ENCODE measurements at places on chromosomes 7 and 10.
A peak's percentile ranks its signal among the peaks of the same experiment; 100 is the strongest.

DNA sequence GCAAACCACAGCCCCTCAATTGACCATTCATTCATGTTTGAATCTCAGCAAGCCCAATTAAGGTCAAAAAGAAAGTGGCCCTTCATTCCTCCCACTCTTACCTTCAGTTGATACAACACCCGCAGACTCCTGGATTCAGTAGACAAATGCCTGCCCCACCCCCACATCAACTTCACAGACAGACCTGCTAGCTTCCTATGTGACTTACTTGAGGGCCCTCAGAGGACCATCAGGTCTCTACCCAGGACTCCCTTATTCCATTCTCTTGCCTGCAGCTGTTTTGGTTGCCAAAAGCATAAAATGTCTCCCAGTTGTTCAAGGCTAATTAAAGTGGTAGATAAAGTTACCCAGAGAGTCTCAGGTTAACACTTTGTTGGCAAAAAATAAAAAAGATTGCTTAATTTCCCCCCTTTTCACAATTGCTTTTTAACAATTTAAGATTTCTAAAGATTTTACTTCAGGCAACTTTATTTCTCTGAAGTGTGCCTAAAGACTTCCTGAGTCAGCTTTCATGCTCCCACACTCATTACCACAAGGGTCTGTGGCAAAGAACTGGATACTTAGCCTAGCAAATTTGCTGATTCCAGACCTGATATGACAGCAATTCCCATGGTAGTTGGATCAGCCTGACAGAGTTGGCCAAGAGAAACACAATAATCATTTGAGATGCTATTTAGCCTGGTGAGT lies 3.3 kb upstream of the MTERF1 start:
- no peak for DNase-seq

GRCh38 chr7:155602750-155603149 lies 41.7 kb upstream of the RBM33 start:
- DNase-seq = no peak

- no peak for DNase-seq
Measured at GRCh38 chr7:133934262-133934976, 192.7 kb upstream of the LRGUK start.

DNA sequence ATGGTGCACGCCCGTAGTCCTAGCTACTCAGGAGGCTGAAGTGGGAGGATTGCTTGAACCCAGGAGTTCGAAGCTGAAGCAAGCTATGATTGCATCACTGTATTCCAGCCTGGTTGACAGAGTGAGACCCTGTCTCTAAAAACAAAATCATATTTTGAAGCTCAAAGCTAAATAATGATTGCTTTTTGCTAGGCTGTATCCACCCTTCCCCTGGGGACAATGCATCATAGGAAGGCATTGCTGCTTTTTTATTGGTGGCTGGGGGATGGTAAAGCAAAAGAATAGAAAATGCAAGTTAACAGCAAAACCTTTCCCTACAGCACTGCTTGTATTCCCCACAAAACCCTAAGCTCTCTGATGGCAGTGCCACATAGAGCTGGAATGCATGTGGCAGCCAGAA lies 107.5 kb upstream of the WAC start:
- no peak for DNase-seq

- DNase-seq = no peak
Measured at GRCh38 chr10:44680764-44681163, 230.4 kb upstream of the TMEM72 start.

- DNase-seq = no peak
Measured at GRCh38 chr7:118005026-118005425, 131.8 kb upstream of the CTTNBP2 start.

GRCh38 chr10:124708246-124708779 lies 35.9 kb downstream of the FAM53B start:
- no peak for DNase-seq

- DNase-seq = no peak
Measured at GRCh38 chr7:75617634-75618234, 121.0 kb downstream of the HIP1 start.

GRCh38 chr7:156657681-156658080 lies 17.1 kb downstream of the RNF32 start:
- no peak for DNase-seq

GRCh38 chr10:20446561-20447193 lies 450.4 kb downstream of the NEBL start:
- DNase-seq = no peak

- no peak for DNase-seq
Measured at GRCh38 chr10:86104611-86105145, 261.9 kb downstream of the GRID1 start.

GRCh38 chr7:2478800-2479199 lies 2.6 kb upstream of the GRIFIN start:
- no peak for DNase-seq

DNA sequence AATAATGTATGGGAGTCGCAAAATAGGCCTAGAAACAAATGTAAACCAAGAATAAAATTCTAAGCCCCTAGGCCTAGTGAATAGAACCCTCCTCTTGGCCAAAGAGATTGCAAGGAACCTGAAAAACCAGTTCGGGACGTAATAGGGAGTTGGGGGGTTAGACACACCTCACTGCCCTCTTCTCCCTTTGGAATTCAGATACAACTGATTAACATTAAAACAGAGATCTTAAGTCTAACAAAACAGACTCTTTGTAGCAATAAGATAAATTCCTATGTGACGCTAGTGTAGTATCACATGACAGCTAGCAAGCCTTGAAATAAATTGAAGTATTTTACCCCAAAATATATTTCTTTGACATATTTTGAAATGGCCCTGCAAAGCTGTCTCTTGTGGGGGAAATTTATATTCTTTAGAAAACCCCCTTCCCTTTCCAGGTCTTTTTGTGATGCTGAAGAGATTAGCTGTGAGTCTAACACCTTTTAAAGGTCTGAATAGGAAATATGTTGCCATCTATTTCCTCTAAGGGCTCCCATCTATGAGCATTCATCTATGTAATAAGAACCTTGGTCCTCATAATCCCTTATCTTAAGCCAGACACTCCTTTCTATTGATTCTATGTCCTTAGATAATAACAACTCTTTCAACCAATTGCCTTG lies 623.4 kb upstream of the NRG3 start:
- DNase-seq = no peak

DNA sequence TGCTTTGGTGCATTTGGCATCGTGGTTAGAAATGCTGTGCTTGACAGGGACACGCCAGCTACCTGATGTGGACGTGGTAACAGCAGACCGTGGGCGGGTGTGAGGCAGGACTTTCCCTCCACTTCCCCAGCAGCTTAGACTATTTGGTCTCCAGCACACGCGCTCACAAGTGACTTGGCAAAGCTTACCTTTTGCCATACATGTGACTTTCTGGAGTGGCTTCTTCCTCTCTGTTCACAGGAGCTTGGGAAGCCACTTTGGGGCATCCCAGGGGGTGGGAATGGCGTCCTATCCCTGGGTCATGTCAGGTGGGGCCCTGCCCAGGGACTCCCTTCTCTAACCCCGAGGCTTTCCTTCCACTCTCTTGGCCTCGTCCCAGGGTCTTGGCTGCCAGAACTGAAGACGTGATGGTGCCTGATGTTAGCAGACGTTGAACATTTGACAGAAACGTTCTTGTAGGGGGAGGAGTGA lies 228.7 kb upstream of the KLF6 start:
- peak; percentile 20 for DNase-seq

DNA sequence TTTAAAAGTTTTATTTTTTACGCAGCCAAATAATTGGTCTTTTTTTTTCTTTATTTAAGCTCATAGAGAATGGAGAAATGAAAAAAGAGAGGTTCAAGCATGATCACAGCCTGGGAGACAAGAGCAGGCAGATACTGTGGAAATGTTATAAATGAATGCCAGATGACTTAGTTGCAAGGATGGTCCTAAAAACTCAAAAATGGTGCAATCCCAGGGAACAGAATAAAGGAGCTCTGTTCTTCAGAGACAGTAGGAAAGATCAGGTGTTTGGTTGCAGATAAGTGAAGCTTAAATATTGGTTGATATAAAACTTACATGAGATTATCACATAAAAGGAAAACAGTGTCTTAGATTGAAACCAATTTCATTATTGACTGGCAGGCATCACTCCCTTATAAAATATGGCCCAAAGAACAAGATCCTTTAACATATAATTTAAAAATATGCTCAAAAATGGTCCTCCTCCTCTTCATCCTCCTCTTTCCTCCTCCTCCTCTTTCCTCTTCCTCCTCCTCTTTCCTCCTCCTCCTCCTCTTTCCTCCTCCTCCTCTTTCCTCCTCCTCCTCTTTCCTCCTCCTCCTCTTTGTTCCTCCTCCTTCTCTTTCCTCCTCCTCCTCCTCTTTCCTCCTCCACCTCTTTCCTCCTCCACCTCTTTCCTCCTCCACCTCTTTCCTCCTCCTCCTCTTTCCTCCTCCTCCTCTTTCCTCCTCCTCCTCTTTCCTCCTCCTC lies 18.6 kb downstream of the GNAT3 start:
- no peak for DNase-seq

DNA sequence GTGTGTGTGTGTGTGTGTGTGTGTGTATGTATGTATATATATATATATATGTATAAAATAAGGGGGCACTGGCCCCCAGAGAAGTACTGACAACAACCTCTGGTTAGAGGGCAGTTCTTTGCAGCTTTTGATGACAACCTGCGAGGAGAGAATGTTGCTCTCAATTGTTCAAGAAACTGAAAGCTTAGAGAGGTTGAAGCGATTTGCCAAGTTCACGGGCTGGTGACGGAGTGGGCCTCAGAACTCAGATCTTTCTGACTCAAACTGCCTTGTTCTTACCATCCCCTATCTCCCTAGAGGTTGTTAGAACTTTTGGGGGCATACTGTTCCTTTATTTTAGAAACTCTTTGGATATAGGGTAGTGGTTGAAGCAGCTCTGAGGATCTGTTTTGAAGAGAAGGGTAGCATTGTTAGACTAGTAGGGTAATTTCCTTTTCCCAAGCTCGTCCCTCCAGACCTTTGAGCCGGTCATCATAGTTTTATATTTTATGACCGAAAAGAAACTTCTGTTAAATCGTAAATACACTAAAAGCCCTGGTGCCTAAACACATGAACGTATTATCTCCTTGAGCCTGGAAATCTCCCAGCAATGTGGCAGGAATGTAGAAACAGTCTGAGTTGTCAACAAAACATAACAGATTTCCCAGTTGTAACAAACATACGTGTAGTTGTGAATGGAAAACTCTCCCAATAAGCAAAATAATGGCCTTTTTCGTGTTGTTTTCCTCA lies 541.7 kb upstream of the GALNT17 start:
- no peak for DNase-seq

DNA sequence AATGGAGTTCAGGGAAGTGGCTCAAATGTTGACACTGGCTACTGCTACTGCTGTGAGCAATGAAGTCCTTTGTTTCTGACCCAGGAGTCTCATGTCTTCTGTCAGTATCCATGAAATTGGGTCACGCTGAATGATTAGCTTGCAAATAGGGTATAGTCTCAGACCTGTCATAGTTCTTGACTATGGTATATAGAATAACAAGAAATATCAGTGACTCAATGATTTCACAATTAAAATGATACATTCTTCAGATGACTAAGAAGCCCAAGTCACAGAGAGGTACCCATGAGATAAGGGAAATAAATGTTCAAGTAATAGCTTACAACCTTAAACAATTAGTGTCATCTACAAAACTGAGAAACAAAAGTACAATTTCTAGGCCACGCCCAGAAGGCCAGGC lies 89.3 kb downstream of the LYZL2 start:
- no peak for DNase-seq

DNA sequence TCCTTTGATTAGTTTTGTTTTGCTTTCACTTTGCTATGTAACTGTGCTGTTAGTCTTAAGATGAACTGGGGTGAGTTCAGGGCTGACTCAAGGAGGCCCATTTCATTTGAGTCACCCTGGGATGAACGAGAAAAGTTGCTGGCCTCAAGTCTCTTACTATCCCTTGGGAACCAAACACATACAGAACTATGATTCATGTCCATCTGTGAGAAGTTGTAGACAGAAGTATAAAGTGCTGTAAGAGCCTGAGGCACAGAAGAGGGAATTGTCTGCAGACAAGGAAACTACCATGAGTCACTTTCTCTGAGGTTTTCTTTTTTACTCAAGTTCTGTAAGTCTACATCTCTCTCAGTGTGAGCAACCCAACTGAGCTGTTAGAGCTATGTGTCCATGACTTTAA lies 179.8 kb upstream of the CSTF2T start:
- no peak for DNase-seq

GRCh38 chr7:132991615-132992587 lies 90.0 kb downstream of the CHCHD3 start:
- DNase-seq = no peak

- DNase-seq = no peak
Measured at GRCh38 chr7:146864644-146865043, 748.0 kb downstream of the CNTNAP2 start.

- no peak for DNase-seq
Measured at GRCh38 chr7:123792547-123792946, 43.7 kb upstream of the WASL start.

GRCh38 chr10:92066386-92066785 lies 142.8 kb downstream of the BTAF1 start:
- no peak for DNase-seq

DNA sequence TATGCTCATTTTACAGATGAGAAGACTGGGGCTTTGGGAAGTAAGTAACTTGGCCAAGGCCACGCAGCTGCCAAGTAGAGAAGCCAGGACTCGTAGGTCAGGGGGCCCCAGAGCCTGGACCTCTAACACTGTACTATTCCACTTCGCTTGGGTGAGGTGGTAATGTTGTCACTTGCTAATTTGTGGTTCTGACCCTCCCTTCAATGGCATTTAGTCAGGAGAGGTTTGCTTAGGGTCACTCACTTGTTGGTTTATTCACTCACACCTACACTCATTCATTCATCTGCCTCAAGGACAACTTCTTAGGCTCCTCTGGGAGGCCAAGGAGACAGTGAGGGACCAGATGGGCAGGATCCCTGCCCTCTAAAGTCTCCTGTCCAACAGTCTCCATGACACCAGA lies 21.3 kb downstream of the BTBD16 start:
- no peak for DNase-seq

- no peak for DNase-seq
Measured at GRCh38 chr10:48932831-48933664, 6.6 kb downstream of the LRRC18 start.

DNA sequence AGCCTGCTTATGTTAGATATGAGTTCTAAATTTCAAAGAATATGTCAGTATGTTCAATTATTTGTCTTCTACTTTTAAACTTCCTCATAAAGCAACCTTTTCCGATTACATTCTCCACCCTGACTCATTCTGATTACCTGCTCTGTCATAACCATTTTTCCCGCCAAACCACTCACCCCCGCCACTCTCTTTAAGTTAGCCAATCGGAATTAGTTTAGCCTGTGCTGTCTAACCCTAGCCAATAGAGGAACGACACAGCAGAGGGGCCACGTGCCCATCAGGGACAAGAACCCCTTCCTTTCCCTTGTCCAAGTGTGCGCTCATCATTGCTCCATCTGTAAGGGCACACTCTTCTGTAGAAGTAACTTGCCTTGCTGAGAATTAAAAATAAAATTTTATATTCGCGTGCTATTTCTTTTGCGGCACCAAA lies 91.4 kb downstream of the CCDC71L start:
- DNase-seq = no peak

GRCh38 chr7:37832194-37832593 lies 16.2 kb upstream of the NME8 start:
- DNase-seq = no peak

Measured in stimulated activated CD4-positive, alpha-beta T cell treated with anti-CD3 and anti-CD28 coated beads, Interleukin-15, amount 100 ng/mL, for 1 hour (primary cell).